NCI-H69 (cell line): ENCODE measurements at places on chromosomes 1 and 21.

- no peak for DNase-seq
These were observed 60.4 kb downstream of the B3GALT5 start for GRCh38 chr21:39673163-39673562.

DNA sequence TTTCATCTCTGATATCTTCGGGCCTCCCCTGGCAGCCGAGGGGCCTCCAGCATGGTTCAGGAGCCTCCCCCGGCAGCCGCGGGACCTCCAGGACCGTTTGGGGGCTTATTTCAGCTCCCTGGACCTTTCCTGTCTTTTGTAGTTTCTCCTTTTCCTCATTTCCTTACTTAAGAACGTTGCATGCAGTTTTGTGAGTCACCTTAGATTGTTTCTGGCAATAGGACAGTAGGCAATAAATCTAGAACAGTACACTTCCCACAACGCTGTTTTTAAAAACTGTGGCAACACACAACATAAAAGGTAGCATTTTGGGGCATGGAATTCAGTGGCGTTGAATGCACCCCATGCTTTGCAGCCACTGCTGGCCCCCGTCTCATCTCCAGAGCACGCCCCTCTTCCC is 24.4 kb downstream of the FAAP20 start:
- DNase-seq, result no peak

- DNase-seq, result no peak
These were observed 27.2 kb downstream of the FABP3 start for GRCh38 chr1:31345635-31346034.

DNA sequence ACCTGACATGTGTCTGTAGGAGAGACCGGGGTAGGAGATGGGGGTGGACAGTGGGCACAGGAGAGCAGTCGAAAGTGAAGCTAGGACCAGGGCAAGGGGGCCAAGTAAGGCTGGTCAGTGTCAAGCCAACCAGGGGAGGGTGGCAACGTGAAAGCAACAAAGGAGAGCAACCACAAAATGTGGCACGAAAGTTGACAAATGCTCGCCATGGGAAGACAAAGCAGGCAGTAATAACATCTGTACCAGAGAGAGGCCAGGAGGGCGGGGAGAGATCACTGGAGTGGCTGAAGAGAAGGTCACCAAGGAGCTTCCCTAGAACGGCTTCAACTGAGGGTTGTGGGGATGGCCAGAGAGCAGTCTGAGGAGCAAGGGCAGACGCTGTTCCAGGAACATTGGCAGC is 17.0 kb downstream of the QSOX1 start:
- no peak for DNase-seq

DNA sequence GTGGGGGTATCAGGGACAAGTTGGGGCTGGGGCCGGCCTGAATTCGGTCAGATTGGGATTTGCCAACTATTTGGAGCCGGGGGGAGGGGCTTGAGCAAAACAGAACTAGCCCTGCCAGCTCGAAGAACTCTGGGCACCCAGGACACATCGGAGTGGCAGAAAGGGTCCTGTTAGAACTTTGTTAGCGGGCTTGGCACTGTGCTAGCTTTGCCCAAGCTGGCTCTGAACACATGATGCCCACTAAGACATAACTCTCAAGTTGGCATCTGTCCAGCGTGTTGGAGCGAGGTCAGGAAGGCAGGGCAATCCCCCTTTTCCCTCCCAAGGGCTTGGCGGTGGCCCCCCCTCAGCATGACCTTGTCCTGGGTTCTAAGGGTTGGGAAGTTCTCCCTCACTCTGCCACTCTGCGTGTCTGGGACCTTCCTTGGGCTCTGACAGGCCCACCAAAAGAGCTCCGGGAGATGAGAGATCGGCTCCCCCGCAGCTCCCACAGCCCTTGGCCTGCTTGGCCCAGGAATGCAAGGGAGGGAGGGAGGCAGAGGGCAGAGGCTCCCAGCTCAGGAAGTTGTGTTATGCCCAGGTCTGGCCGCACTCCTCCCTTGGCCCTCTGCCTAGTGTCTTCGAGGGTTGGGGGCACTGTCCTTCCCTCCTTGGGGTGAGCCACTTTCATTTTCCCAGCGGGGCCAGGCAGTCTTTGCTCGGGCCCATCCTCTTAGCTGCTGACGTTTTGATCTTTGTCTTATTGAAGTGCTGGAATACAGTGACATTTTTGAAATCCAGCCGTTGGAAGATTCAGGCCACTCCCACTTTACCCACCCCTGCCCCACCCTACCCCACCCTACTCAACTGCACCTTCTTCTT is 1.2 kb downstream of the LMNA start:
- DNase-seq, result peak; percentile 56

- DNase-seq, result no peak
These were observed 480.4 kb upstream of the USP24 start for GRCh38 chr1:55695552-55695951.

DNA sequence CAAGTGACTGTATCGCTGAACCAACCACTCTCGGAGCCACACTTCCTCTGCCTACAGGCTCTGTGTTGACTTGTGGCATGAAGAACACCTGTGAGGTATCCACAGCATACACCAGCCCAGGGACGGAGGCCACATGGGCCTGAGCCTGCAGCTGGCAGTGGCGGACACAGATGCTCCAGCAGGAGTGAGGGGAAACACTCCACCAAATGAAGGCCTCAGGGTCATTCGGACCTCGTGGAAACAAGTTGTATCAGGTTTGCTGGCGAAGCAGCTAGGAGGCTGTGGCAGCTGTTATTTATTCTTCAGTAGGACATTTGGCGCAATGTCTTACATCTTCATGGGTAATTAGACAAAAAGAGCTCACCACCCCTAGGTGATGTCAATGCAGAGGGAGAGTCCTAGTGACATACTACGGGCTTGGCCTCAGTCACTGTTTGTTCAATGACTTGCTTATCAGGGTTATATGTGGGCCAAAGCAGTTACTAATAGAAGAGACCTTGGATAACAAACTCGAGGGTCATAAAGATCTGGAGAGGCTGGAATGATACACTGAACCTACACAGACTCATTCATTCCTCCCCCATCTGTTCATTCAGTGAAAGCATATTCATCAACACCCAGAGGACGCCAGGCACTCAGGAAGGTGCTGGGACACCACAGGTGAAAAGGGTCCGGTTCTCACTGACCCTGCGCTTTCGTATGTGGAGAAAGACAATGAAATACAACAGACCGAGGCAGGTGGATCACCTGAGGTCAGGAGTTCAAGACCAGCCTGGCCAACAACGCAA is 11.6 kb upstream of the ETS2 start:
- peak; percentile 28 for DNase-seq

- DNase-seq, result peak; percentile 50
These were observed 688 bp downstream of the PRXL2B start for GRCh38 chr1:2587071-2587859.

DNA sequence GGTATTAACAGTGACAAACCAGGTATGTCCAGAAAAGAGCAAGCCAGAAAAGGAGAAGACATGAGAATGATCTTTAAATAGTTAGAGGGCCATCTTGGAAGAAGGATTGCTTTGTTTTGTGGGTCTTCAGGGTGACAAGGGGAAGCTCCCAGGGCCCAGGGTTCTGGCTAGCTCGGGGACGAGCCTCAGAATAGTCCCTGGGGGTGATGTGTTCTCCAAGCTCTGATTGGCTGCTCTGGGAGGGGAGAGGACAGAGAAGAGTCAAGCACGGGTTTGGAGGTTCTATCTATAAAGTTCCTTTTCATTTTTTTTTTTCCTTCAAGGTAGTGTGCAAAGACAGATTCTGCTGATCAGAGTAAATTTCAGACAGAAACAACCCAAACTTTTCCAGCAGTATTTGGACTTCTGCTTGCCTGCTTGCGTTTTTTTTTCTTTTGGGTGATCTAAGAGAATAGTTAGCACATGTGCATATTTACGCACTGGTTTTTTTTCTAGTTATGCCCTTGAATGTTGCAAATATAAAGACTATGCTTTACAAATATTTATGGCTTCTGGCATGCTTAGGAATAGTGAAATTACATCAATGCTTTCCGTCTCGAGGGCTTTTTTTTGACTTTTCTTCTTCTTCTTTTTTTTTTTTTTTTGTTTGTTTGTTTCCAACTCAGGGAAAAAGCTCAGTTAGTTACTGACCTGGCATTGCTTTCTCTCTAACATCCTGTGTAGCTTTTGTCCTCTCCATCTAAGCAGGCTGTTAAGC is 59.7 kb downstream of the ROR1 start:
- DNase-seq, result no peak

- DNase-seq, result no peak
These were observed 17.6 kb upstream of the PLA2G5 start for GRCh38 chr1:20052386-20052785.

DNA sequence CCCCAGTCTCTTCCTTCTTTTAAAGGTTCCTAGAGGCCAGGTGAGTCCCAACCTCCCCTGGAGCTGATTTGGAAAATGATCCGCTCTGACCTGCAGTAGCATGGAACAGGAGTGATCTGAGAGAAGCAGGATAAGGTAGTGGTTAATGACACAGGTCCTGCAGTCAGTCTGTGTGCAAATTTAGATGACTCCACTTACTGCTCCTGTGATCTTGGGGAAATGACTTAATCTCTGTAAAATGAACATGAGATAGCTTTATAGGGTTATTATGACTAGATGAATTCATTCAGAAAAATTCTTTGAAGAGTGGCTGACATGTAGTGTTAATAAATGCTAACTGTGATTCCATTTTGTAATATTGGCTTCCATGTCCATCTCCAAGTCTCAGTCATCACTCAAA is 374.9 kb upstream of the CAMK1G start:
- DNase-seq, result no peak

DNA sequence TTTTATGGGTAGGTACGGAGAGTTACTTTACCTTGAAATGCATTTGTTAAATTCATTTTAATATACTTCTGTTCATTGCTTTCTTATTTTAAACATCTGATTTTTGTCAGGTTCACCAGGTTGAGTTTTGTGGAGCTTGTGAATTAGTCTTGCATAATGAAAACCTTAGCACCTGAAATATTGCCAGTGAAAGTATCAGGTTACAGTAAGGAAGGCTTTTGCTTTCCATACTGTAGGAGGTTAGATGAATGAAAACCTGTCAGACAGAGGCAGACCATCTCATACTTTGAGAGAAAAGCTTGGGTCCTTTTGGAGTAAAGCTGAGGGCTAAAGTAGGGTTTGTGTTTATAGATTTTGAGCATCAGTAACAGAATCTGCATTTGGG is 34.7 kb downstream of the THRAP3 start:
- DNase-seq, result peak; percentile 2

GRCh38 chr1:154957091-154957657 is 1.3 kb upstream of the PBXIP1 start:
- no peak for DNase-seq

DNA sequence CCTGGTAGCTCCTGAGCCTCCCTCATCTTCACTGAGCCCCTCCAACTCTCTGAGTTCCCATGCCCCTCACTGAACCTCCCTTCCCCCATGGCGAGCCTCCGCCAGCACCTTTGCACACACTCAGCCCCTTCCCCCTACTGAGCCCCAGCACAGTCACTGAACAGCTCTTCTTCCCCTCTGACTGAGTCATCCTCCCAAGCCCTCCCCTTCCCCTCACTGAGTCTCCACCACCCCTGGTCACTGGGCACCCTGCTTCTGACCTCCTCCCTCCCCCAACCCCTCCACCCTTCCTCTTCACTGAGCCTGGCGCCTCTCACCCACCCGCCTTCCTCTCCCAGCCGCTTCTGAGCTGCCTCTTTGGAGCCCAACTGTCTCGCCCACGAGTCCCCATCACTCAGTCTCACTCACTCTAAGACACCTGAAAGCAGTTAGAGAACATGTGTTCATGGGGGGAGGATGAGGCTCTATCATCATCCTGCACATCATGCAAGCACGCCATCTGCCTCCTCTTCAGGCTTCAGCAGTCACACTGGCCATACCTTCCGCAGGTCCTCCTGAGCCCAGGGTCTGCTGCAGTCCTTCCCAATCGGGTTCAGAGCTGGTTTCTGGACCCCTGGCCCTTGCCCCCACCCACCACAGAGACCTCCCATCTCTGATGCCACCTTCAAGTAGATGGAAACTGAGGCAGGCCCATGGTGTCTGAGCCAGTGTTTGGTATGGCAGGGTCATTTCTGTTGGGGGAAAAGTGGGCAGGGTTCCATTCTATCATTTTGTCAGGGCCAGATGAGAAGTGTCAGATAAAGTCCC is 2.0 kb upstream of the TRNP1 start:
- DNase-seq, result peak; percentile 44

- no peak for DNase-seq
These were observed 61.8 kb downstream of the RUNX3 start for GRCh38 chr1:24868016-24868875.

GRCh38 chr1:2282556-2283270 is 54.6 kb downstream of the SKI start:
- no peak for DNase-seq

GRCh38 chr1:82318921-82319320 is 518.2 kb downstream of the ADGRL2 start:
- no peak for DNase-seq

GRCh38 chr21:37939251-37939650 is 23.0 kb upstream of the KCNJ6 start:
- DNase-seq, result peak; percentile 42

DNA sequence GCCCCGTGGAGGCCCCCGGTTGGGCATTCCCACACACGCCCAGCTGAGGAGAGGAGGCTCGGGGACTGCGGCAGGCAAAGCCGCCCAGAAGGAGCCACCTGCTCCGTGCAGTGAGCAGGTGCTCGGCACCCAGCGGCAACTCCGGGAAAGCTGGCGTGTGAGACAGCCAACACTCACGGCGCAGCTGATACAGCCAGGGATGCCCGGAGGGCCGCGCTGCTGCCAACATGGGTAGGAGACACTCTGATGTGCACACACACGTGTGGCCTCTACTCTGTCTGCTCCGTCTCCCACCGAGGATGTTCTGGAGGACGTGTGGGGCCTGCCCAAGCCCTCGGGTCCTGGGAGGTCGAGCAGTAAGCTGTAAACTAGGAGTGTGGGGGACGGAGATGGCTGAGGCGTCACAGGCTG is 12.9 kb downstream of the MORN1 start:
- peak; percentile 25 for DNase-seq

DNA sequence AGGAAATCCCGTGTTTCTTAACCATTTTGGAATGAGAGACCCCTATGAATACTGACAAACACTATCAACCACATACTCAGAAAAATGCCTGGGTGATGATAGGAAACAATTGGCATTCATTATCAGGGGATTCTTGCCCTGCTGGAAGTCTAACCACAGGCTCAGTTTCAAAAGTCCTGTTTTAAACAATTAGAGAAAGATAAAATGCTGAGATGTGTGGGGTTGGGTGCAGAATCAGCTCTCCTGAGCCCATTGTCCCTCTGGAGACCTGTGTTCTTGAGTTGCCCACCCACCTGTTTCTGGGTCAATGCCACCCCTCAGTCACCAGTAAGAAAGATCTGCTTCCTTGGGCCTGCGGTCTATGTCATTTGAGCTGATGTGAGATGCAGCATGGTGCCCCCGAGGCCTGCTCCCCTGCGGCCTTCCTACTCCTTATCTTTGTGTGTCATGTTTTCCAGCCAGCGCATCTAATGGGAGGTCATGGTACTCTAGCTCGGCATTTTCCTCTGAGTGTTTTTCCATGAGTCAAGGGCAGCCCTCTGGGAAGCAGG is 130.3 kb upstream of the PLXNA2 start:
- no peak for DNase-seq

- DNase-seq, result no peak
These were observed 111.4 kb downstream of the ZNF326 start for GRCh38 chr1:90106311-90106710.
